Mononuclear cell (primary cell): ENCODE measurements at places on chromosomes 12 and 14. TPM values are rescaled to one million over a fixed set of nuclear protein-coding genes. Genes with fewer than 3 reads are reported as not detected.

The ERBB3 gene
- total RNA-seq = 1.4 TPM

The YY1 gene
- total RNA-seq = 80.5 TPM

The CD27 gene
- total RNA-seq = 24.3 TPM

The NFATC4 gene
- total RNA-seq = 0.10 TPM

The INTS13 gene
- 12.8 TPM for total RNA-seq
